ENCODE measurements at places on chromosomes 11 and 22.

GRCh38 chr11:117807482-117808327, 10.7 kb upstream of the DSCAML1 start:
- DNase-seq = peak; percentile 21

GRCh38 chr22:39087098-39087497, 9.9 kb upstream of the APOBEC3H start:
- DNase-seq = no peak

GRCh38 chr11:72313912-72314598, 70.1 kb upstream of the PHOX2A start:
- no peak for DNase-seq

GRCh38 chr11:75668451-75669297, at the start of gene MAP6:
TSS of gene MAP6 (minus strand) at chr11:75669038. CDS start at chr11:75668369, 669 bp downstream.
- DNase-seq = no peak

DNA sequence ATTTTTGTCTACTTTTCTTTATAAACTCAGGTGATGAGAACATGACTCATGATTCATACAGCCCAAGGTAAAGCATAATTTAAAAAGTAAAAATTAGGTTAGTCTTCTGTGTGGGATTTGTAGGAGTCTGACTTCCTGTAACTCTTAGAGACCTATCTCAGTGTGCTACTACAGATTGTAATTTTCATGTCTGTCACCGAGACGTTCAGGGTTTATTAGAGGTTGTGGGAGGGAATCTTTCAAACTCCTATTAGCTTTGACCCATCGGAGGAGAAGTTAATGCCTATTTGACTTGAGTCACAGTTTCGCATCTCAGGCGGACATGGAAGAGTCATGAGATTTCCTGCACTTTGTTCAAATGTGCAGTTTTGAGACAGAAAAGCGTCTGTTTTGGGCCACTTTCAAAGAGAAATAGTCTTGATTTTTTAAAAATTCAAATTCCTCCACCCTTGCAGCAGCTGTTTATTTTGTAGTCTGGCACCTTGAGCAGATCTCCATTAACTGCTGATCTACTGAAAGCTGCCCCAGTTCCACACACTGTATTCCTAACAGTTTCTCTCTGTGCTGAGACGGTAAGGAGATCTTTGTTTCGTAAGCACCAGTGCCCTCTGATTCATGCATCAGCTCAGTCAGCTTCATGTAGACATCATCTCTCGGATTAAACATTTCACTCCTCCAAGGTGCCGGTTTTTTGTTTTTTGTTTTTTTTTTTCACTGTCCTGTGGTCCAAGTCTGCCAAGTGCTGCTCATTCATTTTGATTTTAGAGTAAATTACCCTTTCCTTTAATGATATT, 24.3 kb downstream of the ALKBH3 start:
- DNase-seq = no peak

- DNase-seq = no peak
Measured at GRCh38 chr22:27032091-27032761, 374.8 kb downstream of the MIAT start.

GRCh38 chr11:66068154-66068821, 1.8 kb upstream of the PACS1 start:
- DNase-seq = peak; percentile 41

DNA sequence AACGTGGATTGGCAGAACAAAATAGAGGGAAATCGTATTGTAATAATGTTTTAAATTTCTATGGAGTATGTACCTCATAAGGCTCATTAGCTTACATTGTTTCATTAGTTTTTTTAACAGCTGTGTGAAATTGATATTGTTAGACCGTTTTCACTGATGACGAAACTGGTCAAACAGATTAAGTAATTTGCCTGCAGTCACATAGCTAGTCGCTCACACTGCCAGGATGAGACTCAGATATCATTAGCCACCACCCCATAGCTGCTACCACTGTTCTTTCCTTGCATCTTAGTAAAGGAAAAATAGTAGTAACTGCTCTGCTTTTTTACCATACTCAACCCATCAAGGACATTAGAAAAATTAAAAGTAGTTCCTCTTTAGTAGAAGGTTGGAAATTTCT, 64.0 kb downstream of the DKK3 start:
- no peak for DNase-seq

GRCh38 chr11:78418584-78419211, 1.1 kb upstream of the GAB2 start:
- DNase-seq = no peak

DNA sequence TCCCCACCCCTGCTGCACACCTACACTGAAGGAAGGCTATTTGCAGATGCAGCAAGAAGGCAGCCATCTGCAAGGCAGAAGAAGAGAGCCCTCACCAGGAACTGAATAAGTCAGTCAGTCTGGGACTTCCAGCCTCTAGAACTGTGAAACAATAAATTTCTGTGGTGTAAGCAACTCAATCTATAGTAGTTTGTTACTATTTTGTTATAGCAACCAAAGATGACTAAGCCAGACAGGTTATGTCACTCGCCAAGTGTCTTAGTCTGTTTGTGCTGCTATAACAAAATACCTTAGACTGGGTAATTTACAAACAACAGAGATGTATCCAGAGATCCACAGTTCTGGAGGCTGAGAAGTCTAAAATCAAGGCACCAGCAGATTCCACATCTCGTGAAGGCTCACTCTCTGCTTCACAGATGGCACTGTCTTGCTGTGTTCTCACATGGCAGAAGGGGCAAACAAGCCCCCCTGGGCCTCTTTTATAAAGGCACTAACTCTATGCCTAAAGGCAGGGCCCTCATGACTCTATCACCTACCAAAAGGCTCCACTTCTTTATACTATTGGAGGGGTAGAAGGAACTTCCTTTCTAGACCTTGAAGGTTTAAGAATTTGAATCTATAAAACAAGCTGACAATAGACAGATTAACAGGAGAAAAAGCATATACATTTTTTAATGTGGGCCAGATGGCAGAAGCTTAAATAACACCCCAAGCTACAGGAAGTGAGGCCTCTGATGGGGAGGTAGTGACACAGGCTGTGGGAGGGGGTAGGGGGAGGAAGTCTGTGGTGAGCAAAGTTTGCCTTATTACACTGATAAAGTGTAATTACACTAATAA, 12.3 kb downstream of the APOL6 start:
- no peak for DNase-seq

DNA sequence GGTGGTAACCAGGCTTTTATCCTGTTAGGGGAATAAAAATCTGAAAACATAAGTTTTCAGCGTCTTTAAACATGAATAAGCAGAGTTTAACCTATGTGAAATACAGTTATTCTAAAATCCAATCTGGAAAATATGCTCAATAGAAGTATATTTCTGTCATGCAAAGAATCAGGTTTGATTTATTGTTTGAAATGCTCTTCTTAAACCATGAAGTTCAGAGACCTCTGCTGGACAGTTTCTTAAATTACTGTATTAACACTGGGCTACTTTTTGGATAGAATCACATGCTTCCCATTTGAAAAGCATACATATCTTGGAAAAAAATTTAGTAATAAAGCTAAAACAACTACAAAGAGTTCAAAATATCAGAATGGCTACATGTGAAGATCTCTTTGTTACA, 25.4 kb downstream of the APIP start:
- peak; percentile 42 for DNase-seq

- no peak for DNase-seq
Measured at GRCh38 chr11:14342906-14343305, 16.1 kb downstream of the RRAS2 start.

DNA sequence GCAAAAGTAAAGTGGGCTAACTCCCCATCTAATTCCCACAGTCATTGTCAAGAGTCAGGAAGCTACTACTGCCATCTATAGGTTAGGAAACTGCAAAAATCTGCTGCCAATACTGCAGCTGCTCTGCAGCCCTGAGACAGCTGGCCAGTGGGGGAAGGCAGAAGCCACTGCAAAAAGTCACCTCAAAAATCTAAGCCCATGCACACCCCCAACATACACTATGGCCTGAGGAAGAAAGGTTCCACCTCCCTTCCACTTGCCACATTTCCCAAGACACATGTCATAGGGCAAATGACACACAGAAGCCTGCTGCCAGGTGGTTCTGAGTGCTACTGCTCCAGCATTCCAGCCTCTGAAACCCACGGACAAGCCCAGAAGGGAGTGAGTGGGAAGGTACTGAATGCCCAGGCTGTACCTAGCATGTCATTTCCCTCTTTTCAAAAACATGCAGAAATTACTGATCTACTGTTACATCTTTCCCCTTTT, 36.9 kb downstream of the DGCR2 start:
- DNase-seq = no peak

DNA sequence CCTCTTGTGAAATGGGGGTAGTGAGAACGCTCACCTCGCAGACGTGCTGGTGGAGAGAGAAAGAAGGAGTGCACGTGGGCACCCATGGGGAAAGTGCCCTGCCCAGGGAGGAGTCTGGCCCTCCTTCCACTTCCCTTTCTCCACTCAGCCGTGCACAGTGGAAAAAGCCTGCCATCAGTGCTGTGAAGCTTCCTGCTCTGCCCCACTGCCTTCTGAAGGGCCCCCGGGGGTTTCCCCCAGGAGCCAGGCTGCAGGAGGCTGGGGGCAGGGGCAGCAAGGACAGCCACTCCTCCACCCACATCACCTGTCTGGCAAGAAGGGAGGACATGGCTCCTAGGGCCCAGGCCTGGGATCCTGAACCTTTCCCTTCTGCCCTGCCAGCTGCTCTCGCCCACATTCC, 7.6 kb downstream of the TP53I11 start:
- DNase-seq = no peak

- DNase-seq = no peak
Measured at GRCh38 chr11:68678031-68678441, 6.3 kb upstream of the GAL start.

DNA sequence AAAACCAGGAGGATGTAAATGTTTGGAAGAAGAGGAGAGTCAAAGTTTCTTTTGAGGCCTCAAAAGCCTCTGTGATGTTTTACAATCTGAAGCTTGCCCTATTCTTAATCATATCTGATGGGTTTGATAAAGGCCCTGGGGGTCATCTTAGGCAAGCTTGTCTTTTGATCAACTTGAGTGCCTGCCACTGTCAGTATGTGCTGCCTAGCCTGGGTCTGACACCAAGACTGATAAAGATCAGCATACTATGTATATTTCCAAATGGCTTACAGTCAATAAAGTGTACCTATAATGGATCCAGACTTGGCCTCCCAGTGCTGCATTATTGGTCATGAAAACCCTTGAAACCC, 12.7 kb downstream of the EHF start:
- no peak for DNase-seq

- no peak for DNase-seq
Measured at GRCh38 chr11:116598036-116598435, 174.8 kb downstream of the BUD13 start.

DNA sequence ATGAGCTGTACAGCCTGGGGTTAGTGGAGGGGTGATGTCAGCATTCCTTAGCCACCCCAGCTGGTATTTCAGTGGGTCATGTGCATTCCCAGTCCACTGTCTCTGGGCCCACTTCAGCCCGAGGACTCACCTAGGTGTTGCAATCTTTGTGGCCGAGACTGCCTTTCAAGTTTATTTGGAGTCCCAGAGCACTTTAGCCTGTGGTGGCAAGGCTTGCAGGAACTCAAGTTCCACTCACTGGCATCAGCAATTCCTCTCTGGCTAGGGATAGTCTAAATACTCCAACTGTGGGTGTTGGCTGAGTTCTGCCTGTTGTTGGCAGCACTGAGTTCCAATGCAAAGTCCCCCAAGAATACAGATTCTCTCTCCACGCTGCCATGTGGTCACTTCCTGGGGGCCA, 191.6 kb upstream of the PGR start:
- DNase-seq = no peak

DNA sequence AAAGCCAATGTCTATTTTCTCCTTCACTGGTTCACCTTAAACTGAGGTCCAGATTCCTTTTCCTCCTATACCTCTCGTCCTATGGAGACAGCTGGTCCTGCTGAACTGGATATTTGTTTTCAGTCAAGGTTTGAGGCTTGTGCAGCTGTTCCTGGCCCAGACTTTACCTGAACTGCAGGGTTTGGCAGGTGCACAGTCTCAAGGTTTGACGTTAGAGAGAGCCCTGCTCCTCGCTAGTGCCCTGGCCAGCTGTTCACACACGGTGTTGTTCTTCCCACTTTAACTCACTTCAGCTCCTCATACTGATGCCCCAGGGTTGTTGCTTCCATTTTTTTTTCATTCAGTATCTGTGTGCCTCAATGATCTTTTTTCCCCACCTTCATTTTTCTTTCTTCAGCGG, 74.0 kb upstream of the TTC12 start:
- DNase-seq = no peak

GRCh38 chr11:44537679-44538078, 27.8 kb upstream of the CD82 start:
- DNase-seq = no peak

- no peak for DNase-seq
Measured at GRCh38 chr11:112563808-112564207, 303.1 kb upstream of the PLET1 start.

DNA sequence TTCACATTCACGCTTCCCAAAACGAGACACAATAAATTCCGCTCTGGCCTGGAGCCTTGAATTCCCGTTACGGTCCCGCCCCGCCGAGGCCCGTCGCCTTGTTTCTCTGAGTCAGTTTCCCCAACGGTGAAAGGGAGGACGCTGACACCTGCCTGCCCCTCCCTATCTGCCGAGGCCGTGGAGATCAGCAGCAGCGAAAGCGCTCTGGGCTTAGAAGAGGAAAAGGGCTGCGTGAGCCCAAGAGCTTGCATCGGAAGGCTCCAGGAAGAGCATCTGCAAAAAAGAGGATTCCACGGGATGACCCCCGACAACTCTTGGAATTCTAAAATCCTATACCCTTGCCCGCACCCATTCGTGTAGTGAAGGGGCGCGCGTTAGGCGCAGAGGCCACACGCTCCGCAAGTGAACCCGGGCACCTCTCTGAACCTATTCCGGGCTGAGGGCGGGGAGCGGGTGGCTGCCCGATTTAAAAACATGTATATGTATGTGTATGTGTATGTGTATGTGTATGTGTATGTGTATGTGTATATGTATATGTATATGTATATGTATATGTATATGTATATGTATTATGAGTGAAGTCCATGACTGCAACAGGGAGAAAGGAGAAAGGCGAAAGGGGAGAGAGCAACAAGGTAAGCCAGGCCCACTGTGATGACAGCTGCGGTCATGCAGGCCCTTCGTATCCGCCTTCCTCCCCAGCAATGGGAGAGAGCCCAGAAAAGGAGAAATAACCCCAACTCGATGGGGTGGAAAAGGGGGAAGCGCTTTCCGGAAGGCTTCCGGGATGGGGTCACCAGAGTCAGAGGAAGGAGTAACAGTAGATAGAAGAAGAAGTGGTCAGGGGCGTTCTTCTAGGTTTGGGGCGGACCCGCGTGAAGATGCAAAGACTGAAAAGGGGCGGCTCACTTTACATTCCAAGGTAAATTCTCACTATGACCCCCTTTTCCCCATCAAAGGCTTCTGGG, 948 bp upstream of the MRTFA start:
- no peak for DNase-seq

DNA sequence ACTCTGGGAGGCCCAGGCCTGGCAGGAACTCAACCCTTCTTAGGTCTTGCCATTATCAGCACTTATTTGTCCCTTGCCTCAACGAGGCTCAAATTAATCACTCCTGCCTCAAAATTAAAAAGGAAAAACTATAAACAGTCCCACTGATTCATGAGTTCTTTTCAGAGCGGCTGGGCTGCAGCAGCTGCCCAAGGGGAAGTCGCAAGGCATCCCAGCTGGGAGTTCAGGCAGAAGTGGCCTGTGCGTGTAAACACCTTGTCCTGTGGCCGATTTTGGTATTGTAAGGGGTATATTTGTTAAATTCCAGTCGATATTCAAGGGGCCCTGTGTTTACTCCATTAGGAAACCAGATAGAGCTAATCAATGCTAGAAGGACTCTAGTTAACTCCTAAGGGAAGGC, 213.9 kb upstream of the CADM1 start:
- no peak for DNase-seq

GRCh38 chr11:11774928-11775327, 66.8 kb upstream of the USP47 start:
- no peak for DNase-seq

GRCh38 chr11:57345555-57346211, 7.5 kb downstream of the P2RX3 start:
- peak; percentile 49 for DNase-seq

GRCh38 chr22:19896665-19897355, 42.1 kb upstream of the GNB1L start:
- no peak for DNase-seq

Data from NCI-H1048 (cell line).